ENCODE measurements at places on chromosomes 12 and 14.

- no peak for DNase-seq
These were observed 42.8 kb downstream of the AMN start for GRCh38 chr14:102965282-102965681.

GRCh38 chr12:113396828-113397496 is 6.7 kb downstream of the SDS start:
- DNase-seq = no peak

DNA sequence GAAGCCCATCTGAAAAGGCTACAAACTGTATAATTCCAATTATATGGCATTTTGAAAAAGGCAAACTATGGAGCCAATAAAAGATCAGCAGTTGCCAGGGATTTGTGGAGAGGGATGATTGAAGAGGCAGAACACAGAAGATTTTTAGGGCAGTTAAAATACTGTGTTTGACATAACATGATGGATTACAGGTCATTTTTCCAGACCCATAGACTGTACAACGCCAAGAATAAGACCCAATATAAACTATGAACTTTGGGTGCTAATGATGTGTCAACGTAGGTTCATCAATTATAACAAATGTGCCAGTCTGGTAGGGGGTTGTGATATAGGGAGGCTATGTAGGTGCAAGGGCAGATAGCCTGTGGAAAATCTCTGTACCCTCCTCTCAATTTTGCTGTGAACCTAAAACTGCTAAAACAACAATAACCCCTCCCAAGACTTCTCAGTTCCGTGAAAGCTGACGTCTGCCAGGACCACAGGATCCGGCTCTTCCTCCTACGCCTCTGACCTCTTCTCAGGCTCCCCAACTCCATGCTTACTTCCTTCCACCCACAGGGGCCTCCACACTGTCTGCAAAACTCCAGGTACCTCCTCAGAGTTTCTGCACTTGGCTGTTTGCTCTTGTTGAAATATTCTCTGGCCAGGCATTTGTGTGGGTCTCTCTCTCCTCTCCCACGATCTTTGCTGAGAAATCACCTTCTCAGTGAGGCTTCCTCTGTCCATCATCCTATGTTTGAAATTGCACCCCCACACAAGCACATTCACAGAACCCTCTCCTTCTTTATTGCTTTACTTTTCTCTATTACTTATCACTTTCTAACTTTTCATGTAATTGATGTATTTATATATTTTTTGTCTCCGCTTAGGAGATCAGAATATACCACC is 131.4 kb downstream of the BBS10 start:
- DNase-seq = no peak

GRCh38 chr14:54643696-54644176 is 76.8 kb downstream of the SAMD4A start:
- no peak for DNase-seq

DNA sequence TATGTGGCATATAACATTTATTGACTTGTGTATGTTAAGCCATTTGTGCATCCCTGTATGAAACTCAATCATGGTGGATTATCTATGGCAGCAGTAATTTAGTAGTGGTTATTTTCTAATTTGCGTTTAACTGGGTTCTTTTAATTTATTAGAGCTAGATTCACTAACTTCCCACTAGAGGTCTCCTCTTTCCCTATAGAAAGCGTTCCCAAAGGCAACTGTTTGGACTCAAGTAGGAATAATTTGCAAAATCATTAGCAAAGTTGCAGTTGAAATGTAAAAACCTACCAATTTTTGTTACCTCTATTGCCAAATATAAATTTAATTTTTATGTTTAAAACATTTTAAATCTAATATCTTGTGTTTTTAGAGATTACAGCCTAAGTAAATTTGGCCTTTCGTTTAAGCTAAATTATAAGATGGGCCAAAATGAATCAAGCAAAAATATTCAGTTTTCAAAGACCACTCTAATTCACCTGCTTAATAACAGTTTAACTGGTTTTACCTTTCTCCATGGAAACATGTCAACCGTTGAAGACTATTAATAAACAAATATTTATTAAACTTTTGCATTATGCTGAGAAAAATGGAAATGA is 6.0 kb downstream of the DMAC2L start:
- DNase-seq = no peak

DNA sequence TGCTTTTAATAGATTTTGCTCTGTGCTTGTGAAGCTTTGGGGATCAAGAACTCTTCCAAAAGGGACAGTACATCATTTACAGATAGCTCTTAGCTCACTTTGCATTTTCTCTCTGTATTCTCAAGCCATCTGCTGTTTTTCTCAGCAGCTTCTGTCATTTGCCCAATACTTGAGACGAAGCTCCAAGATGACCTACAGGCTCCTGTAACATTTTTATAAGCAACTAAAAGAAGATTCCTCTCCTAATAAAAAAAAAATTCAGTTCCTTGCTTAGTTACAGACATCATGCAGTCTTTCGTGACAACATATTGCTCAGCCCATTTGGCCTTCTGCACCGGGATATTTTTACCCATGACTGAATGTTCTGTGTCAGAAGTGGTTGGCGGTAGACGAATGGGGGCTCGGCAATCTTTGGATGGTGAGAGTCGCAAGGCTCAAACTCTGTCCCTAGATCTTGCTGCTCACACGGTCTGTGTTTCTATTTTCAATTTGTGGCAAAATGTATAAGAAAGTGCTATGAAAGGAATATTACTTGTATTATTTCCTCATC is 215.6 kb downstream of the FSCB start:
- no peak for DNase-seq

- no peak for DNase-seq
These were observed 121.9 kb downstream of the PDE3A start for GRCh38 chr12:20490213-20490612.

DNA sequence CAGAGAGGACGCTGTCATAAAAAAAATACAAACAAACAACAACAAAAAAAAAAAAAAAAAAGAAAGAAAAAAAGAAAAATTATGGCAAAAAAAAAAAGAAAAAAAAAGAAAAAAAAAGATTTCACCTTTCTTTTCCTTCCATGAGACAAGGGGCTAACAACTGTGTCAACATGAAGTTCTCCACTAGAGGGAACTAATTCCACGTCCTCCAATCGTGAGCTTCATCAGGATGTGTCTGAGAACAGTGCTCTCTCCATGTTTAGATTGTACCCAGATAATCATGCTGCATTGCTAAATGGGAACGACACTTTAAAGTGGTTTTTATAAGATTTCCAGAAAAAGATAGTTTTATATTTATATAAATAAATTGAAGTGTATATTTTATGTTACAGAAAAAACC is 96.2 kb upstream of the PTPRB start:
- no peak for DNase-seq

- no peak for DNase-seq
These were observed 93.0 kb downstream of the PLEKHA5 start for GRCh38 chr12:19222558-19222957.

DNA sequence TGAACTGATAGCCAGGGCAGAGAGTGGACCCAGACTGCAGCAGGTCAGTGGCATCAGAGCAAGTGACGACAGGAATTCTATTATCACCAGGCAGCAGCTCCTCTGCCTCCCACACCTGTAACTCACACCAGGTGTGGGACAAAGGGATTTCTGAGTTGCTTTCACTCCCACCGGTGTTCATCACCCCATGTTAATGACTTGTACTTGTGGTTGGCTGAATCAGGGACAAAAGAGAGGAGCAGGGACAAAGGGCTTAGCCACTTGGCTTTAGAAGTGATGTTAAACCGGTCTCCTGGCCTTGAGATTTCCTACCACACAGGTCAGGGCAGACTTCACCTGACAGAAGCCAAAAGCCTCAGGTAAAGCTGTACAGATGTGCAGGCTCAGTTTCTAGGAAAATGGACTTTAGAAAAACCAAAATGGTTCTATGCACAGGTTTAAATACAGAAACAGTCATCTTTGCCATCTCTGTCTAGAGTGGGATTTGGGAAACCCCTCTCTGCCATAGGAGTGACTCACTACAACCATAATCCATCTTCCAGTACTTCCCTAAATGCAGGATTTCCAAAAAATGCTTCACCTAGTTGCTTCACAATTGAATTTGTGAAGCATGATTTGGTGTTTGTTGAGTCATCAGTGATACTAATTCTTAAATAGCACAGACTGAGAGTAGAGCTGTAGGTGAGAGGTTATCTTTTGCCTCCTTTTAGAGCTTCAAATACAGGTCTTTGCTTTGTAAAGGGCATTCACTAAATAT is 158.5 kb downstream of the PRKCH start:
- DNase-seq = no peak
